Endothelial cell (in vitro differentiated cells): ENCODE measurements at places on chromosomes 5 and 9. TPM values are rescaled to one million over a fixed set of nuclear protein-coding genes. Genes with fewer than 3 reads are reported as not detected.

Gene BHMT2
- total RNA-seq: not detected

DNA sequence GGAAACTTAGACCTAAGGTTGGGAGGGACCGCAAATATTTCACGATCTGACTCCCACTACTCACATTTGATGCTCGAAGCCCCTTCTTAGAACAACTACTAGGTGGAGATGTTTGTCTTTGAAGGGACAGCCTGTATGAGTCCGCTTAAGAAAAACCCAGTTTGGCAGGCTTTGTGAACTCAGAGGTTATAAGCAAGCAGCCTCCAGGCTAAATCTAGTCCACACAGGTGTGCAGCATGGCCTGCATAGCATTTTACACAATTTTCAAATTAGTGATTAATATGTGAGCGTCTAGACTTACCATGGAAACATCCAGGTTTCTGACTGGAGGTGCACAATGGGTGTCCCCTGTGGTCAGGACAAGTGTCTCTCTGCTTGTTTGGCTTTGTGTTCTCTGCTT is 127.1 kb downstream of the KIF4B start:
- no peak overlapping the region for H3K27ac ChIP-seq
- H3K4me3 ChIP-seq: no peak overlapping the region
- H3K36me3 ChIP-seq: no peaks in the 10 kb centered on the region
- no peak for DNase-seq
- peaks cover 8% of the 10 kb centered on the region for H3K4me1 ChIP-seq

DNA sequence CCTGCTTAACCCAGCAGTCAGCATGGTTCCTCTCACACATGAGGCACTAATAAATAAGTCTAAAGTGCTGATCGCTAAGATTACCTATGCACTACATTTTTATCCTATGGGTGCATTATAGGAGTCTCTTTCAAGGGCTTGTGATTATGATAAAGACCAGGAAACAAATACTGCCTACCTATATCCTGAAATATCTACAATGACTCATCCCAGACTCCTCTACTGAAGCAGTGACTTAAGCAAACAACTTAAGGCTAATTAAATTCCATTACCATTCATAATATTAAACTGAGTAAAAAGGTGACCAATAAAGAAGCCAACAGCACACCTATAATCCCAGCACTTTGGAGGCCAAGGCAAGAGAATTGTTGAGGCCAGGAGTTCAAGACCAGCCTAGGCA is 338.4 kb downstream of the DNAH5 start:
- H3K4me3 ChIP-seq: no peak overlapping the region
- peaks cover 17% of the 10 kb centered on the region for H3K4me1 ChIP-seq
- H3K36me3 ChIP-seq: no peaks in the 10 kb centered on the region
- no peaks in the 10 kb centered on the region for H3K27me3 ChIP-seq
- H3K27ac ChIP-seq: no peak overlapping the region
- no peak for DNase-seq

DNA sequence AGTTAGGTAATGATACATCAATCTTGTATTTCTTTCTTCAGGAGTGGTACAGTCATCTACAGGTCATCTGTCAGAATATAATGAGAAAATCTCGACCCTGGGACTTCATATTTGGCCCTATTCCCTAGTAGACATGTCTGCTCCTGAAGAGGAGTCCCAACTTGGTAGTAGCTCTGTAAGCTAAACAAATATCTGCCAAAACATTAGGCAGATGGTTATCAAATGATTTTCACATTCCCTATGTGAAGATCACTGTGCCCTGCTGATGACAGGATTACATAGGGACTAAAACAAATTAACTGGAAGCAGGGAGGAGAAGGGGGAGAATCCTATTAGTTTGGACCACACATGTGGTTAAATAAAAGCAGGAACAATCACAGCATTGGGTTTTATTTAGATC is 138.6 kb upstream of the NFIB start:
- H3K36me3 ChIP-seq: no peaks in the 10 kb centered on the region
- no peak overlapping the region for H3K27ac ChIP-seq
- H3K4me1 ChIP-seq: no peaks in the 10 kb centered on the region
- no peak for DNase-seq

DNA sequence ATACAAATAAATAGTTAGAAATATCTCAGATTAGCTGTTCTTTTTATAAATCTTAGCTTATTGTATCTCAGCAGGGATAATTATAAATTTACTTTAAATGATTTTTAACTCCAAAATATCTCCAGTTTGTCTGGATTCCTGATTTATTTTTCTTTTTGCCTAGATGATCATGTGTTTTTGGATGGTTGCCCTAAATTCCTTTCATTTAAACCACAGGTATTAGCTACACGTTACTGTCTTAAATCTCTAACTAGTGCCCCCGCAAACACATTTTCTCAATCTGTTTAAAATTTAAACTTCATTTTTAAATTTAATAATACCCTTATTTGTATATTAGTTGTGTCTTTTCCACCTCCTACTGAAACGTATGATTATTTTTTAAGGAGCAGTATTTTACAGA is 5.6 kb downstream of the FER start:
- H3K36me3 ChIP-seq: peaks cover 5% of the 10 kb centered on the region
- DNase-seq: no peak
- H3K27me3 ChIP-seq: peaks cover 6% of the 10 kb centered on the region
- peaks cover 6% of the 10 kb centered on the region for H3K4me1 ChIP-seq
- no peak overlapping the region for H3K4me3 ChIP-seq

GRCh38 chr5:135092476-135092875 is 58.4 kb upstream of the PITX1 start:
- no peaks in the 10 kb centered on the region for H3K4me1 ChIP-seq
- DNase-seq: no peak
- H3K27ac ChIP-seq: no peak overlapping the region
